Pancreas (tissue), 10 donors: ENCODE measurements at places on chromosomes 13 and 19. TPM values are rescaled to one million over a fixed set of nuclear protein-coding genes. Genes with fewer than 3 reads are reported as not detected.

DNA sequence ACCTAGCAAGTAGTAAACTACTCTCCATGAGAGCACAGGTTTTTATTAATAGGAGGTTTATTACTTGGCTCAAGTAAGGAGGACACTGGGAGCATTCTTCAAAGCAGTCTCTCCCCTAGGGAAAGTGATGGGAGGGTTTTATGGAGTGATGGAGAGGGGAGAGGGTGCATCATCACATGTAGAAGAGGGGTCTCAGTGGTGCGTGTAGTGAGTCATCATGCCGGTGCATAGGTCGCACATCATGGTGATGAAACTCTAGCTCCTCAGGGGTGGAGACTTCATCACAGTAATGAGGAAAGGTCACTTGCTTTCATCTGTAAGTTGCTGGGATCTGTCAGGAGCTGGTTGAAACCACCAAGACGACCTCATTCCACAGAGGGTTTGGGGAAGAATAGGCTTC is 210.8 kb upstream of the UBL3 start:
- no peaks in the 10 kb centered on the region for H3K4me1 ChIP-seq
- DNase-seq: no peak
- H3K4me3 ChIP-seq: no peak overlapping the region
- H3K27me3 ChIP-seq: no peaks in the 10 kb centered on the region
- H3K27ac ChIP-seq: no peak overlapping the region
- H3K36me3 ChIP-seq: no peaks in the 10 kb centered on the region

GRCh38 chr13:51785712-51786424 is 18.1 kb downstream of the DHRS12 start:
- H3K36me3 ChIP-seq: no peaks in the 10 kb centered on the region
- no peak overlapping the region for H3K4me3 ChIP-seq
- peak; percentile 43 for DNase-seq
- peak overlapping the region; percentile 77 for H3K27ac ChIP-seq
- H3K4me1 ChIP-seq: peaks cover 76% of the 10 kb centered on the region

DNA sequence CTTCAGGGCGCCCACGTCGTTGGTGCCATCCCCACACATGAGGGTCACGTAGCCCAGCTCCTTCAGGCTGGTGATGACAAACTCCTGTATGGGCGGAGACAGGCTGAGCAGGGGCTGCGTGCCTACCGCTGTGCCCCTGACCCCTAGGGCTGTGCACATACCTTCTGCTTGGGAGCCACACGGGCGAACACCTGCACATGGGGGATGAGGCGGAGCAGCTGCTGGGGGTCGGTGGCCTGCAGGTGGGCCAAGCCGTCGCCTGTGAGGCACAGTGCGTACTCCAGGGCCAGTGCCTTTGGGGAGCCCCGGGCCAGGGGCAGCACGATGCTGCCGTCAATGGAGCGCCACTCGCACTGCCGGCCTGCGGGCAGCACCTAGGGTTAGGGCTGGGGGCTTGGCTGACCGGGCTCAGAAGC is 6.1 kb upstream of the GMIP start:
- DNase-seq: peak; percentile 70
- no peaks in the 10 kb centered on the region for H3K4me1 ChIP-seq
- H3K27me3 ChIP-seq: no peaks in the 10 kb centered on the region

DNA sequence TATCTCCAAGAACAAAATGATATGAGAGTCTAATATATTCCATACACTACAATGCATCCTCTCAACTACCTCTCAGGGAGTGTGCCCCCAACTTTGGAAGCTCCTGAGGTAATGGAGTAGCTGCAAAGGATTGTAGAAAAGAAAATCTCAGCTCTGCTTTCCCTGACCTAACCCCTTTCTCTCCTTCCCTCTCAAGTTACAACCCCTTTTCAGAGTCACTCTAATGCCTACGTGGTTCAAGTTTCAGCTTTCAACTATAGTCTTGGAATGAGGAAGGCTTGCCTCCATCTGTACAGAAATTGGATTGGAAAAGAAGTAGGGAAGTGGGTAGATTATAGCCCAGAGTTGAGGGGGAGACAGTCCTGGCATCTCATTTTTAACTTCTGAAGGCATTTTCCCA is 256.0 kb downstream of the PCDH9 start:
- H3K27ac ChIP-seq: no peak overlapping the region
- no peaks in the 10 kb centered on the region for H3K36me3 ChIP-seq
- H3K4me1 ChIP-seq: no peaks in the 10 kb centered on the region

DNA sequence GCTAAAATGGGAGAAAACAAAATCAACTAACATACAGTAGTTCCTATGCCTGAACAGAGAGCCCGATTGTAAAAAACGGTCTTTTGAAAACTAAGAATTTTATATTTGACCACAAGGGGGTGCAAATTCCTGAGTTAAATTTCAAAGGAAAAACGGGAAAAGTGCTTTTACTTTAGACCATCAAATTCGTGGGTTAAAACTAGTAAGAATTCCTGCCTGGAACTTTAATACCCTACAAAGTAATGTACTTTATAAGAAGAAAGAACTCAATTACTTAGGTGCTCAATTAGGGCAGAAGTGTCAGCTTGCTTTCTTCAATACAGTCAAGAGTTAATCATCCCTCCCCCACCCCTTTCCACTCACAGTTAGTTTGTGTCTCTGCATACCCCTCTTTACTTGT is 69.8 kb downstream of the KCNRG start:
- no peak overlapping the region for H3K27ac ChIP-seq
- no peak for DNase-seq
- no peaks in the 10 kb centered on the region for H3K27me3 ChIP-seq
- no peaks in the 10 kb centered on the region for H3K36me3 ChIP-seq

GRCh38 chr19:48481846-48482639 is 12.9 kb downstream of the CYTH2 start:
- H3K27me3 ChIP-seq: no peaks in the 10 kb centered on the region
- H3K27ac ChIP-seq: no peak overlapping the region
- DNase-seq: no peak
- peaks cover 6% of the 10 kb centered on the region for H3K4me1 ChIP-seq

GRCh38 chr19:41437944-41438574 is 1.7 kb downstream of the DMAC2 start:
- no peaks in the 10 kb centered on the region for H3K27me3 ChIP-seq
- H3K27ac ChIP-seq: no peak overlapping the region
- DNase-seq: peak; percentile 49

DNA sequence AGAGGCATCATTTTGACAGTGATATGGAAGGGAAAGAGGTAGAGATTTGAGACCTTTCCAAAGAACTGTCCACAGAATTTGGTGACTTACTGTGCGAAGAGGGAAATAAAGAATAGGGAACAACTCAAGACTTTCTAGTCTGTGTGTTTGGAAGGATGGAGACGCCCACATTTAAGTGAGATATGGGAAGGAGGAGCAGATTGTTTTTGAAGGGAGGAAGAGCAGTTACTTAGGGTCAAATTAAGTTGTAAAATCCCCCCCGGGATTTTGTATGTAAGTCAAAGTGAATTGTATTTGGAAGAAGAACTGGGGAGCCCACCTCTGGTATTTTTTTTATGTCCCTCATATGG is 1.2 kb downstream of the USPL1 start:
- H3K36me3 ChIP-seq: no peaks in the 10 kb centered on the region
- DNase-seq: no peak
- H3K4me3 ChIP-seq: peak overlapping the region; percentile 62
- peaks cover 21% of the 10 kb centered on the region for H3K4me1 ChIP-seq

DNA sequence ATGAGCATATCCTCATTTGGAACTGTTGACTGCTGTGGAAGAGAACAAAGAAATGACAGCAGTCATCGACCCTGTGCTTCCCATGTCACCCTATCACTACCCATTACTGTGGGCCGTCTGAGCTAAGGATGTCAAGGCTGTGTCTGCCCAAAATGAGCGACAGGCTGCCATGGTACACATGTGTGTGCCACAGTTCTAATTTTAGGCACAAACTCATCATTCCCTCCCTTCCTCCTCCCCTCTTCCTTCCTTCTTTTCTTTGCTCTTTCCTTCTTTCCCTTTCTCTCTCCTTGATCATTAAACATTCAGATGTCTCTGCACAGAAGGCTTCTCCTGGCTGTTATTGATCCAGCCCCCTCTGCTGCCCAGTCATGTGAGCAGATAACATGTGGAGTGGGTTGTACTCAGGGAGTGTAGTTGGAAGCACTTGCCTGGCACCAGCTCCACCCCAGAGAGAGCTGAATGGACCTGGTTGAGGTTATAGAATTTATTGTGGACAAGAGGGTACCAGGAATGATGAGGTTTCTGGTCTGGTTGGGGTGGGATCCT is 6.3 kb downstream of the FGF9 start:
- peaks cover 15% of the 10 kb centered on the region for H3K4me1 ChIP-seq
- H3K27ac ChIP-seq: no peak overlapping the region
- no peak overlapping the region for H3K4me3 ChIP-seq
- H3K27me3 ChIP-seq: no peaks in the 10 kb centered on the region
- no peak for DNase-seq

The IL4I1 gene
- total RNA-seq: 0.51 TPM

The SERPINE3 gene
- not detected for total RNA-seq
